Thoracic aorta (tissue), 2 donors: ENCODE measurements at places on chromosomes 12 and 14. TPM values are rescaled to one million over a fixed set of nuclear protein-coding genes. Genes with fewer than 3 reads are reported as not detected.

GRCh38 chr14:20659336-20659735, 17.8 kb upstream of the OR6S1 start:
- no peak for DNase-seq
- no peaks in the 10 kb centered on the region for H3K27me3 ChIP-seq

- no peak for DNase-seq
- no peaks in the 10 kb centered on the region for H3K27me3 ChIP-seq
- H3K27ac ChIP-seq, result no peak overlapping the region
- H3K4me3 ChIP-seq, result no peak overlapping the region
- H3K36me3 ChIP-seq, result no peaks in the 10 kb centered on the region
Measured at GRCh38 chr12:16163146-16163545, 114.3 kb downstream of the SLC15A5 start.

DNA sequence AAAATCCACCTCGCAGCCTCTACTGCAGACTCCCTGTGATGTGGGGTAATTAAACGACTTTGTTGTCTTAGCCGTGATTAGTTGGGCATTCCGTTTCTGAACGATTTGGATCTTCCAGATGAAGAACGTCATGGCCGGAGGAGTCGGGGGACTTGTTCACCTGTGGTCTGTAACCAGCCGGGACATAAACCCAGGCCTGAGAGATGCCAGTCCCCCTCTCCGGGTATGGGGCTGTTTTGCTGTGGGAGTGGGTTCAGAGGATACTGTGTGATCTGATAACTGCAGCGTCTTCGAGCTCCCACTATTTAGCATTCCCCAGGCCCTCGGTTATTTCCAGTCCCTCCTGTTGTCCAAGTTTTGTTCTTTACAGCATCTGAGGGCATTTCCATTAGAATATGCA, 96.1 kb downstream of the PIWIL1 start:
- DNase-seq, result no peak
- no peaks in the 10 kb centered on the region for H3K27me3 ChIP-seq
- no peak overlapping the region for H3K27ac ChIP-seq
- no peak overlapping the region for H3K4me3 ChIP-seq

GRCh38 chr14:56590535-56590960, 10.9 kb downstream of the TMEM260 start:
- H3K4me3 ChIP-seq, result no peak overlapping the region
- no peaks in the 10 kb centered on the region for H3K4me1 ChIP-seq
- H3K27me3 ChIP-seq, result no peaks in the 10 kb centered on the region
- no peak for DNase-seq
- H3K36me3 ChIP-seq, result peaks cover 2% of the 10 kb centered on the region

DNA sequence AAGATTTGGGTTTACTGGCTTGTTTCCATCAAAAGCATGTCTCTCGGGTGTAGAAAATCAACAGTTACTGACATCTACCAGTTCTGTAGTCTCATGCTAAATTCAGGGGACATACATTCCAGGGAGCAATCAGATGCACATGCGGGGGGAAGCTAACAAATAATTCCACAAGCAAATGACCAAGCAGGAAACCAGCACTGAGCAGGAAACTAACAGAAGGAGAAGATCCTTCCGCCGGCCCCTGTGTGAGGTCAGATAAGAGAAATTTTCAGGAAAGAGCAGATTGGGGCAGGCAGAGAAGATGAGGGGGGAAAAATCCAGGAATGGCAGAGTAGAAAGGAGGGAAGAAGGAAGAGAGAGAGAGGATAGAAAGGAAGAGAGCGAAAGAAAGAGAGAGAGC, 127.6 kb upstream of the TMCC3 start:
- H3K4me1 ChIP-seq, result no peaks in the 10 kb centered on the region
- no peak overlapping the region for H3K27ac ChIP-seq
- DNase-seq, result no peak
- no peaks in the 10 kb centered on the region for H3K27me3 ChIP-seq
- H3K36me3 ChIP-seq, result no peaks in the 10 kb centered on the region

Gene NANOG
- total RNA-seq, result 0.27 TPM
